Neural progenitor cell (in vitro differentiated cells): ENCODE measurements at places on chromosomes 6 and 20.

DNA sequence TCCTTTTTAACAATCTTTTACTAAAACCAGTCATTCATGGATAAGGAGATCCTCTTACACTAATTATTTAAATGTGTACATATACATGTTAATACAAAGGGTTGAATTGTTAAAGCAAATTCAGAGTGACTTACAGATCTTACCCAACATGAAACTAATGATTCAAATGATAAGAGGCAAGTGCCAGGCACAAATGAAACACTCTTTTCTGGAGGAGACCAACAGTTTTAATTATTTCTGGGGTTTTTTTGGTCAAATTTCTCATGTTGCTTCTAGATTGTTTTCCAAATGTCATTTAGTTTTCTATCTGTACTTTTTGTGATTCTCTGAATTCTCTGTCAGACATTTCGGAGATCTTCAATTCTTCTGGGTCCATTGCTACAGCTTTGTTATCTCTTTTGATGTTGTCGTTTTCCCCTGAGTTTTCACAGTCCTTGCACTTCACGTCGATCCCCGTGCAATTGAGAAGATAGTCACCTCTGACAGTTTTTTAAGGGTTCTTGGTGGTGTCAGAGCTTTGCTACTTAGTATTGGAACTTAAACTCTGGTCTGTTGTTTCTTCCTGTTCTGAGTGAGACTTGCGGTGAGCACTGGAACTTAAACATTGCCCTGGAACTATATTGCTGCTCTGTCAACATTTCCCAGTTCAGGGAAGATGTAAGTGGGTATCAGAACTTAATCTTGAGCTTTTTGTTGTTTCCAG lies 23.2 kb downstream of the MAS1 start:
- no peaks in the 10 kb centered on the region for H3K36me3 ChIP-seq
- H3K4me3 ChIP-seq: no peak overlapping the region
- DNase-seq: no peak
- no peaks in the 10 kb centered on the region for H3K27me3 ChIP-seq

DNA sequence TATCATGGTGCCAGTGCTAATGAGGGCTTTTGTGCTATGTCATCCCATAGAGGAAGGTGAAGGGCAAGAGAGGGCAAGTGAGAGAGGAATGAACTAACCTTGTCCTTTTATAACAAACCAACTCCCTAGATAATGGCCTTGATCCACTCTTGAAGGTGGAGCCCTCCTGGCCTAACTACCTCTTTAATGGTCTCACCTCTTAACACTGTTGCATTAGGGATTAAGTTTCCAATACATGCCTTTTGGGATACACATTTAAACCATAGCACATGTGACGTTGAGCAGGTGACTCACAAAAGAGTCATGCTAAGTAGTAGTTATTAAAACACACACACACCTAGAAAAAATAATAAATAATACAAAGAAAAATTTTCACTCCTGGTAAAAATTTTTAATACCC lies 36.9 kb downstream of the CCN2 start:
- no peak for DNase-seq
- no peaks in the 10 kb centered on the region for H3K27me3 ChIP-seq
- H3K4me1 ChIP-seq: no peaks in the 10 kb centered on the region
- no peak overlapping the region for H3K4me3 ChIP-seq
- no peaks in the 10 kb centered on the region for H3K36me3 ChIP-seq

GRCh38 chr6:166465671-166466087 lies 82.9 kb upstream of the MPC1 start:
- H3K4me1 ChIP-seq: no peaks in the 10 kb centered on the region
- no peak for DNase-seq
- H3K27ac ChIP-seq: no peak overlapping the region
- no peak overlapping the region for H3K4me3 ChIP-seq

- H3K27me3 ChIP-seq: peaks cover 16% of the 10 kb centered on the region
- peaks cover 12% of the 10 kb centered on the region for H3K4me1 ChIP-seq
- no peak overlapping the region for H3K27ac ChIP-seq
- no peak for DNase-seq
These were observed 91.9 kb downstream of the FOXA2 start for GRCh38 chr20:22492497-22492896.

GRCh38 chr6:26431258-26432172 lies 8.8 kb upstream of the BTN3A3 start:
- H3K36me3 ChIP-seq: no peaks in the 10 kb centered on the region
- no peaks in the 10 kb centered on the region for H3K27me3 ChIP-seq
- H3K27ac ChIP-seq: no peak overlapping the region
- no peak overlapping the region for H3K4me3 ChIP-seq

DNA sequence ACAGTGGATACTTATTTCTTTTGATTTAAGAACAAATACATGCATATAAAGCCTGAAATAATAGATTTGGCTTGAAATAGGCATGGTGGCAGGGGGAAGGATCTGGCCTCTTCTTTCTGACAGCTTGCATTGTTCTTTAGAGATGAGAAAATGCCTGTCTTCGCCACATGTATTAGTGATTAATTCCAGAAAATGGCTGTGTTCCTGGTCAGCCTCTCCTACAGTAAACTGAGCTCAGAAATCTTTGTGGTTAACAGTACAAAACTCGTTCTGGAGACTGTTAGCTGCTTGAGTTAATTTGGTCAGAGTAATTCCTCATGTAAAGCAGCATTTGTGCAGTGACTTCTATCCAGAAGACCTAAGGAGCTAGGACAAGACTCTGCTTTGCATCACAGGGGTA lies 151.5 kb downstream of the EYA4 start:
- H3K27me3 ChIP-seq: no peaks in the 10 kb centered on the region
- H3K4me1 ChIP-seq: peaks cover 16% of the 10 kb centered on the region
- no peak overlapping the region for H3K4me3 ChIP-seq
- no peak overlapping the region for H3K27ac ChIP-seq
